ENCODE measurements at places on chromosomes 2 and 18. TPM values are rescaled to one million over a fixed set of nuclear protein-coding genes. Genes with fewer than 3 reads are reported as not detected.

GRCh38 chr2:174600349-174600748 lies 2.7 kb upstream of the WIPF1 start:
- no peak for DNase-seq

DNA sequence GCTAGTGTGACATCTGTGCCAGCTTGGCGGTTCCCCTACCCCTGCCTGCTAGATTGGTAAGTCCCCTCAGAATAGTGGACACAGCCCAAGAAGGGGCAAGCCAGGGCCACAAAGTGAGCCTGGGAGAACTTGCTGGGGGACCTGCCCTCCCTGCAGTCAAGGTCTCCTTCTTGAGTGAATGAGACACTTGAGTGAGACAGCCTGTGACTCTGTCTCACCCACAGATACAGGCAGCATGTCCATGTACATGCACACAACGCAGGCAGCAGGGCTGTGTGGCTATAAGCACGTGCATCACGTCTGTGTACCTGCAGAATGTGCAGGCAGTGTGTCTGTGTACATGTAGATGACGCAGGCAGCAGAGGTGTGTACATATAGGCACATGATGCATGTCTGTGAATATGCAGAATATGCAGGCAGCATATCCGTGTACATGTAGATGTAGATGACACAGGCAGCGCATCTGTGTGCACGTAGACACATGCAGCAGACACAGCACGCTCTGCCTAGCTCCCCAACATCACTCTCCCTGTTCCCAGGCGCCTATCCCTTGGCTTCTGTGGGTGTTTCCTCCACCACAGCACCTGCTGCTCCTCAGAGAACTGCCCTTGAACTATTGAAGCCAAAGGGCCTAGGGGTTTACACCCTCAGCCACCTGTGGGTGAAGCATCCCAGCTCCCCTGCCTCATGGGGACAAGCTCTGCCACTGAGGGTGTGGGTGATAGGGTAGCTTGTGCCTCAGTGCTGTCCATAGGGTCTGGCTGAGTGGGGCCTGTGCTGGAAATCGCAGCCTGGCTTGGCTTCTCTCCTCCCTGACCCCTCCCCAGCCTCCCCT lies 147.2 kb upstream of the TWIST2 start:
- DNase-seq, result no peak

- DNase-seq, result no peak
These were observed 22.1 kb upstream of the ASB1 start for GRCh38 chr2:238404406-238405216.

- no peak for DNase-seq
These were observed 472.6 kb upstream of the NETO1 start for GRCh38 chr18:73340135-73340977.

DNA sequence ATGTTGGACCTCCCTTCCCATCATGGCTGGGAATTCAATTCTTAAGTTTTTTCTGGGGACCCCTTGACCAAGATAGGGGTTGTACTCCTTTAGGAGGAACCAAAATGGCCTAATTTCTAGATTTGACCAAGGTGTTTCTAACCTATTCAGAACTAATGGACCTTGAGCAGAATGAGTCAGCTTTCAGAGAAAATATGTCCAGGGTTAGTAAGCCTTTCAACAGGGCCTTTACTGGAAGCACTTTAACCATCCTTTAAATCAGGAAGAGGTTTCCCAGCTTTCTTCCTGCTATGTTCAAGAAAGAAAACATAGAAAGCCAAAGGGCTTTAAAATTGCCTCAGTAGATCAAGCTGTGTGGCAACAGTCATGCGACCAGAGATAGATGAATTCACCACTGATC lies 1184.9 kb upstream of the ACVR2A start:
- no peak for DNase-seq

DNA sequence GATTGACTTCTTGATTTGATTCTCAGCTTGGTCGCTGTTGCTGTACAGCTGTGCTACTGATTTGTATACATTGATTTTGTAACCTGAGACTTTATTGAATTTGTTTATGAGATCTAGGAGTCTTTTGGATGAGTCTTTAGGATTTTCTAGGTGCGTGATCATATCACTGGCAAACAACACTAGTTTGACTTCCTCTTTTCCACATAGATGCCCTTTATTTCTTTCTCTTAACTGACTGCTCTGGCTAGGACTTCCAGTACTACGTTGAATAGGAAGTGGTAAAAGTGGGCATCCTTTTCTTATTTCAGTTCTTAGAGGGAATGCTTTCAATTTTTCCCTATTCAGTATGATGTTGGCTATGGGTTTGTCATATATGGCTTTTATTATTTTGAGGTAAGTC lies 101.3 kb downstream of the OSBPL1A start:
- no peak for DNase-seq

DNA sequence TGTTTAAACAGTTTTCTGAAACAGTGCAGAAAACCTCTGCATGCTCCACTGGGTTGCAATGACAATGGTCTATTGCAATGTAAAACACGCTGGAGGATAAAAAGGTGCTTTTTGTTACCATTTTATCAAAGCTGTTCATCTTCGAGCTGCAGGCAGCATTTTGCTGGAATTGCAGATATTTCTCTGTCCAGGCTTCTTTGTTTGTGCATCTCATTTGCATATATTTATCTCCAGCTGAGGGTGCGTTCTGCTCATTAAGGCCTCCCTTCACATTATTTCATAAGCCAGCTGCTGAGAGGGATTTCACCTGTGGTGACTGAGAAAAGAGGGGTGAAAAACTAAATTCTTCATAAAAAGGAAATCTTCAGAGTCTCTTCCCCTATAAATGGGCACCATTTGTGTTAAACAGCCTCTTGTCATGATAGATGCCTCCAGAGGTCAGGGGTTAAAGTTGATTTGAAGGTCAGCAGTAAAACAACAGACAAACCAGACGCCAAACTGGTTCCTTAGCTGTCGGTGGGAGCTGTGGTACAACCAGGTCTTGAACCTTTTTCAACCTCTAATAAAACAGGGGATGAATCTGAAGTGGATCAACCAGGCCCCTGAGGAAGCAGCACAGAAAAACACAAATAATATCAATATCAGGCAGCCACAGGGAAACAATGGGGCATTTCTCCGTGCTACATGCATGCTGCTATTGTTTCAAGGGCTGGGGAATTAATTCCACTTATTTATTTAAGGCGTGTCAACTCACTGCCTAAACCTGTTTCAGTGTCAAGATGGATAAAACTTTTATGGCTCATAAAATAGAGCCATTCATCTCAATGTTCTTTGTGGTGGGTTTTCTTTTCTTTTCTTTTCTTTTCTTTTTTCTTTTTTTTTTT lies 265.1 kb downstream of the MEIS1 start:
- no peak for DNase-seq

Gene CIB4
- total RNA-seq, result not detected

Gene SCN3A
- 0.58 TPM for total RNA-seq

Gene C1QL2
- not detected for total RNA-seq
